NCI-H1436 treated with DMSO at 0.1 percent for 48 hours (cell line): ENCODE measurements at places on chromosomes 2 and 18.

DNA sequence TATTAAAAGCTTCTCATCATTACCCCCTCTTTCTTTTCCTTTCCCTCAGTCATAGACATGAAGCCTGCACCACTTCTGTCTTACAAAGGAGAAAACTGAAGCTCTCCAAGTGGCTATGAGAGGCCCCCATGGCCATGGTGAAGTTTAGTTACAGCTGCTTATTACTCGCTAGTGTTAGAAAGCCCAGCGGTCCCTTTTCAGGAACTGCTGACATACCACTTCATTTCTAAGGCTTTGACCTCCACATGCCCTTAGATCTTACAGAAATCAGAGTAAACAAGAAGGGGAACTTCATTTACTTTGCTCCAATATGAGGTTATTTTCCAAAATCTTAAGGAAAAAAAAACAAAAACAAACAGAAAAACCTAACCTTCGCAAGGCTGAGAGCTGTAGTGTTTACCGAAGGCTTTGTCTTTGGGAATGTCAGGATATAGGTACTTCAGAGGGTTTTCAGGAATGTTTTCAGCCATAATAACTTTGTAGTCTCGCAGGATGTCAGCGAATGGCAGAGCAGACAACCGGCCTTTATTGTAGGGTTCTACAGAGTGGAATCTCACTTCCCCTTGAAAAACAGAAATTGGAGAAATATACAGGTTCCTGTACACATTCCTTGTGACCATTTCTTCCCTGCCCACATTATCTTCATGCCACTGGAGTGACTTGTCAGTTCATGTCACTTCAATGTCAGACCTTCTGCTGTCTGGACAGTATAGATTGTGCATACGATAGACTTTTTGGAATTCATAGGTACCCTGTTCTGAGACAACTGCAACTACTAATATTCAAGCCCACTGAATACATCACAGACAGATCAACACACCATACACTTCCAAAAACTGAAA lies 18.8 kb upstream of the STAT1 start:
- DNase-seq = no peak

- DNase-seq = no peak
Measured at GRCh38 chr2:84846741-84847142, 34.1 kb downstream of the TRABD2A start.

GRCh38 chr2:12560618-12561017 lies 156.1 kb upstream of the TRIB2 start:
- DNase-seq = no peak

DNA sequence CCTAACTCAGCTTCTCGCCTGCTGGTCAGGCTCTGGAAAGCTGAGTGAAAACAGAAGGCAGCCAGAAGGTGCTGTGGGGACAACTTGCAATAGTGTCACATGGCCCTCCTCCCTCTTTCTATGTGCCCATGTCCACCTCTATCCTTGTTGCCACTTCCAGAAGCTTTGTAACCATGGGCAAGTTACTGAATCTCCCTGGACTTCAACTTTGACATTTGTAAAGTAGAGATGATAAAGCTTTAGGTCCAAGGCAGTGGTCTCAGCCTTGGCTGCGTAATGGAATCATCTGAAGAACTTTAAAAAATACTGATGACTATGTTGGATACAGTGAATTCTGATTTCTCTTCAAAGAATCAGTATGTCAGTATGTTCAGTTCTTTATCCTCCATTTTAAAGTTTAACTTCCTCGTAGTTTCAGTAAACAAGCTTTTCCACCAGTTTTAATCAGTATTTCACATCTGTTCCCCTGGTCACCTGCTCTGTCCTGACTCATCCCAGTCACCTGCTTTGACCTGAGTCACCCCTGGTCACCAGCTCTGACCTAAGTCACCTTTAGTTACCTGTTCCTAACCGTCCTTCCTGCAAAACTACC lies 245.2 kb upstream of the STON1 start:
- no peak for DNase-seq

- DNase-seq = no peak
Measured at GRCh38 chr2:172894689-172895387, 159.2 kb downstream of the RAPGEF4 start.

DNA sequence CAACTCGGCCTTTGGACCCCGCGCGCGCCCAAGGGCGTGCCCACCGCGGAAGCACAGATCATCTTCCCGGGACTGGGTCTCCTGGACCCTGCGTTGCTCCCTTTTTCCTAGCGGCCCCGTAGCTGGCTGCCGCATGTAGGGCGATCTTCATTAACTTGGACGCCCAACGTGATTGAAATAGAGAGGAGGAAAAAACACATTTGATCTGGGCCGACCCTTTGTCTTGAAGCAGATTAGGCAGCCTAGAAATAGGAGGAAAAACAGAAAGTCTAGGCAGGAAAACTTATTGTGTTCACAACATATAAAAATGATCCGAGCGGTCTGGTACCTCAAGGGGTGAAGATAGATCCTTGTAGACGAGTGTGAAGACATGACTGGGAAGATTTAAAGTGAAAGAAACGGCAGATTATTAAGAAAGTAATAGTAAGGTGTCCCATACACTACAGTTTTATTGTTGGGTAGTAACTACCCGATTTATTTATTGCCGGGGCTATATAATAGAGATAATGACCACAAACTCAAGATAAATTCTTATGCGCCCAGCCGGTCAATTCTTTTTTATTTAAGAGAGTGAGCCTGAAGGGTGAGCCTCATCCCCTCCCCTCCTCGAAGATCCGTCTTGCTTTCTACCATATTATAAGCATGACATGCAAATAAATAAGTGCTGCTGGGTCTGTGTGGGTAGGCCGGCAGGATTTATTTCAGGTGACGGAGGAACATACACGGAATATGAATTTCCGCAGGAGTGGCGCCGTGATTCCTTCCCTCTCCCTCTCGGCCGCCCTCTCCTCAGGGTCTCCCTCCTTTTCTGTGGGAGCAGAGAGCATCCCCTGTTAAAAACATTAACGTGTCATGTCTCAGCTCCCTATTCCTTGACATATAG lies 147.4 kb downstream of the MEIS1 start:
- DNase-seq = no peak

DNA sequence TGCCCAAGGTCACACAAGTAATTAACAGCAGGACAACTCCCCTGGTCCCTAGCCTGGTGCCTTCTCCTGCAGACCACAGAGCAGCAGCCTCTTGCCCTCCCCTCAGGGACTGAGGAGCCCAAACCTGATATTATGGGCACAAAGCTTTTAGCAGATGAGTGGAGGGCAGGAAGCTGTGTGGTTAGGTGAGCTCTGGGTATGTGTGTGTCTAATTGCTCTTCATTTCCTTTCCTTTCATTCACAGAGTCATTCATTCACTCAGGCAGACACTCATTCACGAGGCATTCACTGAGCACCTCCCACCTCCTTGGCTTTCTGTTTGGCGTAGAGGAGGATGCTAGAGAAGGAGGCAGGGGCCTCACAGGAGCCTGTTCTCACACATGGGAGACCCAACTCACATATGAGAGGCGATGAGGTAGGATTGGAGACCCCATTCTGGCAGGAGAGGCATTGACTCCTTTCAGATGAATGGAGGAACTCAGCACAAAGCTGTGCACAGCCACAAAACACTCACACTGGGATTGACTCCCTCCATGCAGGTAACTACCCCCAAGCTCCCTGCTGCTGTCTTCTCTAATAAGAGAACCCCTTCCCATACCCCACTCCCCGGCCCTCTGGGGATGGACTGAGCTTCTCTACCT lies 306.8 kb upstream of the SKOR2 start:
- DNase-seq = peak; percentile 93

GRCh38 chr2:95032868-95033603 lies 7.5 kb downstream of the MAL start:
- DNase-seq = no peak

DNA sequence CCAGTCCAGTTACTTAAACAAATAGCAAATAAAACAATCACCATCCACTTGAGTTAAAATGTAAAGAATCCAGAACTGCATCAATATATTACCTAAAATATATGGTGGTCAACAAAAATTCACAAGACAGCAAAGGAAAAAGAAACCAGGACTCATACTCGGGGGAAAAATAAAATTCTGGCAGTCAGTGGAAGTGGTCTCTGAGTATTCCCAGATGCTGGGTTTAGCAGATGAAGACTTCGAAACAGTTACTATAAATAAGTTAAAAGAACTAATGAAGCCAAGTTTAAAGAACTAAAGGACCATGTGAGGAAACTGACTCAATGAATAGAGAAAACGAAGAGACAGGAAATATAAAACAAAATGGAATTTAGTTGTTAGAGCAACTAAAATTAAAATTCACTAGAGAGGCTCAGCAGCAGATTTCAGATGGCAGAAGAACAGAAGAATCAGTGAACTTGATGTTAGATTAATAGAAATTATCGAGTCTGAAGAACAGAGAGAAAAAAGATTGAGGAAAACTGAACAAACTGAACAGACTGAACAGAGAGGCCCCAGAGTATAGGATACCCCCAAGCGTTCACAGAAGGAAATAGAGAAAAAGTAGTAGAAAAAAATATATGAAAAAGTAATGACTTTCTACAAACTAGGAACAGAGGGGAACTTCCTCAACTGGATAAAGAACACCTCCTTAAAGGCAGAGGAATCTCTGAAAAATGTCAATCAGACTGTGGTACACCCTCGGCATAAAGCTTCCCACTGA lies 27.9 kb downstream of the MGAT4A start:
- DNase-seq = no peak

DNA sequence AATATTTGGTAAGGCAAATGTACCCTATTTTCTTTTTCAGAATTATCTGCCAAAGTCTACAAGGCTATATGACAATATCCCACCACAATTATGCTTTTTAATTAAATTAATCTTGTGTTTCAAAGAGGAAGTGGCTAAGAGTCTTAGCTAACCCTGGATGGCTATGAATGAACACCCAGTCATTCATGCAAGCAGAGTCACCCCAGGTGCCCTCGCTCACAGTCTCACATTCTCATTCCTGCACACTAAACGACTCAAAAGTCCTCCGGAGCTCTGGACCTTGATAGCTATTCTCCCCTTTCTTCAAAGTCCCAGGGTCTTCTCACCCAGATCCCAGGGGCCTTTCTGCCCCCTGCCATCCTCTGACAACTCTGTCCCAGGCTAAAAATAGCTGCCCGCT lies 42.1 kb upstream of the MRPL19 start:
- DNase-seq = no peak

- DNase-seq = no peak
Measured at GRCh38 chr2:108288534-108289106, at the start of gene SULT1C2. Gene SULT1C2, plus strand, starts transcription at chr2:108288895. Its CDS starts 4,773 bp downstream, at chr2:108293668.

DNA sequence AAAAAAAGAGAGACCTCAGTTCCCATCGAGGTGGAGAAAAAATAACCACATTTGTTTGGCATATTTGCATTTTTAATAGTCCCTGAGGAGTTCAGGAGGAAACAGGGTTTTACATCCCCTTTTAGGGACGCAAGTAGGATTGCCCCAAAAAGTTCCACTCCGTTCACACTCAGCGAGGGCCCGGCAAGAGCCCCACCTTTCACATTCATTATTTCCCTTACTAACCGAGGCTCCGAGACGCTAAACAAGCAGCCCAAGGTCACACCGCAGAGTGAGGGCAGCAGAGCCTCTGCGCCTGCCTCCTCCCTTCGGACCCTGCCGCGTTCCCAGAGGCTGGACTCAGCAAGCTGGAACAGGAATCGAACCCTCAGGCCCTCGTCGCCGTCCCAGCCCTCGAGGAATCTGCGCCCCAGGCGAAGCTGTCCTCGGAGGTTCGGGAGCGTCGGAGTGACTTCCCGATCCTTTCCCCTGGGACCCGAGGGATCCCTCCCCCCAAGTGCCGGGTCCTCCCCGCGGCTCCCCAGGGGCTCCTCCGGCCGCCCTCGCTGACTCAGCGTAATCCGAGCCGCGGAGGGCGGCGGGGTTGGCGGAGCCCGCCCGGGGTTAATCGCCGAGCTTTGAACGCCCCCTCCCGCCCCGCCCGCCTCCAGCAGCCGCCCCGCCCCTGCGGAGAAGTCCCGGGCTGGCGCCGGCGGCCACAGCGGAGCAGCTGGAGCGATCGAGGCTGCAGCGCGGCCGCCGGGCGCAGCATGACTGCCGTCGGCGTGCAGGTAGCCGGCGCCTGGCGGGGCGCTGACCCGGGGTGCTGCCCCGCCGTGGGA lies at the start of gene TMEM37:
Gene TMEM37 (plus strand): TSS at position 700 of the 821 bp plus-strand sequence. CDS start 50 bp downstream, at position 750.
- peak; percentile 44 for DNase-seq
